ENCODE measurements at places on chromosomes 6 and 20. TPM values are rescaled to one million over a fixed set of nuclear protein-coding genes. Genes with fewer than 3 reads are reported as not detected.

DNA sequence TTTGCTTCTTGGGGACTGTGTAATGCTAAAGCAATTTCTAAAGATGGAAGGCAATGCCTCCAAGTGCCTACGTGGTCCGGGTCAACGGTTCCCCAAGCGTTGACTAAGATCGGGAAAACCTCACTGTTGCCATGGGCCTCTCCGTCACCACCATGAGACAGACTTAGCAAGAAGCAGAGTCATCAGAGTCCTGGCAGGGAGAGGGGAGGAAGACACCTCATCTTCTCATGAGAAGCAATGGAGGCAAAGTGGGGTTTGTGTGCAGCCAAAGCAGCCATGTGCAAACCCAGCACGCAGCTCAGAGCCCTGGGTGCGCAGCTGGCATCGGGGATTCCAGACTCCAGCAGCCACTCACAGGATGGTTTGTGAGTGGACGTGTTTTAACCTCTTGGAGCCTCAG is 111.4 kb downstream of the SYNDIG1 start:
- H3K4me1 ChIP-seq: no peaks in the 10 kb centered on the region
- no peak overlapping the region for H3K4me3 ChIP-seq
- DNase-seq: no peak
- H3K36me3 ChIP-seq: no peaks in the 10 kb centered on the region

DNA sequence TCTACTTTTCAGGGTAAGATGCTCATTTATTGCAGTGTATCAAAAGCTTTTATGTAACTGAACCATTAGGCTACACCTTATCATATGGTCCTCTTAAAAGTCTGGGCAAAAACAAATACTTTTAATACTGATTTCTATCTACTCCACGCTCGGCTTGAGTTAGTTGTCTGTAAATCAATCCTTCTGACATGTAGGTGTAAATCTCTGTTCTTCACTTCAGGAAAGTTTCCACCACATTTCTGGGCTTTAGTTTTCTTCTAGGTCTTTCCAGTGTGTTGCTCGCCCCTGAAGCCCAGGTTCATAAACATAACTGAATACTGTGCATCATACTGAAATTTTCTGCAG is 89.2 kb upstream of the RNF217 start:
- H3K27me3 ChIP-seq: no peaks in the 10 kb centered on the region
- H3K36me3 ChIP-seq: no peaks in the 10 kb centered on the region
- DNase-seq: no peak
- H3K27ac ChIP-seq: no peak overlapping the region

The PXMP4 gene
- total RNA-seq: 14.7 TPM

The DUSP22 gene
- total RNA-seq: 52.0 TPM

DNA sequence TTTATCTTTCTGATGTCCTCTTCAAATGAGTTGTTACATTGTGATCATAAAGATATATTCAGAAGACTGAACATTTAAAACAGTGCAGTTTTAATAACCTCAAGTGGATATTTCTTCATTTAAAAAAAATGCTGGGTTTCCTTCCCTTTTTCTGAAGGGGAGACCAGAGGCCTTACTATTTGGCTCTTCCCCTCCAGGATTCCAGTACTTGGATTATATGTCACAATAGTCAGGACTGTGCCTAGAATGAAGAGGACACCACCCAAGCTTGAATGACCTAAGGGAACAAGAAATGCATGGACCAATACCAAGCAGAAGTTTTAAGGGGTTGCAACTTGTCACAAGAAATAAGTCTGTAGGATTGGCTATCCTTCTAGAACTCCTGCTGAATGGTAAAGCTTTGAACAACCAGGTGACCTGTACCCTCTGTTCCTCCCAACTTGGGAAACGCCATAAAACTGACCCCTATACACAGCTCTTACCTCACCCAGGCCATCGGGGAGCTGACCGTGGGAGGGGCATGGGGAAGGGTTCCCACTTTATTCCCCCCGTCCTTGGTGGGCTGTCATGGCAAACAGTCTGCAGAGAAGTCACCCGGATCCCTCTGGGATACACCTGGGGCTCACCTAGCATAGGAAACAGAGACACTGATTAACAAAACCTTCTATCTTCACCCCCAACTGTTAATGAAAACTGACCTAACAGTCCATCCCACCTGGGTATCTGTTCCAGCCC is 2.0 kb downstream of the FRS3 start:
- H3K4me3 ChIP-seq: no peak overlapping the region
- H3K4me1 ChIP-seq: peaks cover 12% of the 10 kb centered on the region
- H3K27ac ChIP-seq: no peak overlapping the region
- no peak for DNase-seq
- no peaks in the 10 kb centered on the region for H3K36me3 ChIP-seq
- H3K27me3 ChIP-seq: no peaks in the 10 kb centered on the region

The EPB41L1 gene
- total RNA-seq: 21.3 TPM

The TP53TG5 gene
- 1.1 TPM for total RNA-seq

DNA sequence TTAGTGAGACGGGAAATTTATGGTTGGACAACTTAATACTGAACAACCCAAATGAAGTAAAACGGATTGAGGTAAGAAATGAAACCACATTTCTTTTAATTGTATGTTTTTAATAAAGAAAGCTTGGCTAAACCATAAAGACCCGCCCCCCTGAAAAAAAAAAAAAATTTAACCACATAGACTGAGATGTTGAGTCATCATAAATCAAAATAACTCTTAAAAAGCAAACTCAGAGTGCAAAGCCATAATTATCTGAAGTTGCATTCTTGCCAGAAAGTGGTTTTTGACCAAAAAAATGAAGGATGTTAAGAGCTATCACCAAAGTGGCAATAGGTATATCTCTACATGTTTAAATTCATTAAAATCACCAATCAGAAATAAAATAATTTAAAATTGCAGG is 101.8 kb upstream of the COL21A1 start:
- no peaks in the 10 kb centered on the region for H3K36me3 ChIP-seq
- peaks cover 3% of the 10 kb centered on the region for H3K27me3 ChIP-seq
- DNase-seq: no peak
- H3K4me1 ChIP-seq: no peaks in the 10 kb centered on the region
- H3K27ac ChIP-seq: no peak overlapping the region

DNA sequence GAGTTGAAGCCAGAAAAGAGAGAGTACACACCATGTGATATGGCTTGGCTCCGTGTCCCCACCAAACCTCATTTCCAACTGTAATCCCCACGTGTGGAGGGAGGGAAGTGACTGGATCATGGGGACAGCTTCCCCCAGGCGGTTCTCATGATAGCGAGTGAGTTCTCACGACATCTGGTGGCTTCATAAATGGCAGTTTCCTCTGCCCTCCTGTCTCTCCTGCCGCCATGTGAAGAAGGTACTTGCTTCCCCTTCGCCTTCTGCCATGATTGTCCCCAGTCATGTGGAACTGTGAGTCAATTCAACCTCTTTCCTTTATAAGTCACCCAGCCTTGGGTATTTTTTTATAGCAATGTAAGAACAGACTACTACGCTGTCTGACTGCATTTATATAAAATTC is 40.3 kb downstream of the TAF4 start:
- DNase-seq: no peak
- H3K4me1 ChIP-seq: peaks cover 57% of the 10 kb centered on the region

The PLG gene
- total RNA-seq: not detected

The GABRR2 gene
- not detected for total RNA-seq

The SLC25A27 gene
- 17.0 TPM for total RNA-seq

The MEA1 gene
- 28.7 TPM for total RNA-seq

- H3K27ac ChIP-seq: no peak overlapping the region
- H3K36me3 ChIP-seq: no peaks in the 10 kb centered on the region
- H3K4me1 ChIP-seq: peaks cover 18% of the 10 kb centered on the region
- peaks cover 4% of the 10 kb centered on the region for H3K27me3 ChIP-seq
- no peak for DNase-seq
Measured at GRCh38 chr6:44480097-44480541, 92.6 kb downstream of the CDC5L start.

DNA sequence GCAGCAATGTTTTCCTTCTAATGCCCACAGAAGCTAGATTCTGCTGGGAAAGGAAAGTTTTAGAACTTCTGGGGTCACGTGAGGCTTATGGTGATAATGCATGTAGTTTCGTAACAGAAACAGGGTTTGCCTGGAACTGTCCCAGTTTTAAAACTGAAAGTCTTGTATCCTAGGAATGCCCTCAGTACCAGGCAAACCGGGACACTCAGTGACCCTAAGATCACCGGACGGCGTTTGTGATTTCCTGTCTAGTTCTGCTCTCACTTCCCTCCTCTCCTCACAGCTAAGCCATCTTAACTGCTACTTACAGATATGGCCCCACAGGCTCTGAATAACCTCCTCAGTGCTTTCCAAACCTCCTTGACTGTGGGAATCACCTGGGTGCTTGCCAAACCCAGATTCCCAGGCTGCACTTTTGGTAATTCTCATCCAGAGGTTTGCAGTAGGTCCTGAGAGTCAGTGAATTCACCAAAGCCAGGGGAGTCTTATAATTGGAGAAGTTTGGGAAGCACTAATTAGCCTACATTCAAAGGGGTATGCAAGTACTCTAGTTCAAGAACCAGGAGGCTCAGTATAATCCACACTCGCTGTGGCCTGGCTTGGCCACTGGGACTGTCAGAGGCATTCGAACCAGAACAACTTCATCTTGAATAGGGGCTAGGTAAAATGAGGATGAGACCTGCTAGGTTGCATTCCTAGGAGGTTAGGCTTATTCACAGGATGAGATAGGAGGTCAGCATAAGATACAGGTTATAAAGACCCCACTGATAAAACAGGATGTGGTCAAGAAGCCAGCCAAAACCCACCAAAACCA is 231.6 kb upstream of the MYLIP start:
- no peak overlapping the region for H3K4me3 ChIP-seq
- no peaks in the 10 kb centered on the region for H3K36me3 ChIP-seq
- H3K27ac ChIP-seq: peak overlapping the region; percentile 53
- H3K27me3 ChIP-seq: no peaks in the 10 kb centered on the region

DNA sequence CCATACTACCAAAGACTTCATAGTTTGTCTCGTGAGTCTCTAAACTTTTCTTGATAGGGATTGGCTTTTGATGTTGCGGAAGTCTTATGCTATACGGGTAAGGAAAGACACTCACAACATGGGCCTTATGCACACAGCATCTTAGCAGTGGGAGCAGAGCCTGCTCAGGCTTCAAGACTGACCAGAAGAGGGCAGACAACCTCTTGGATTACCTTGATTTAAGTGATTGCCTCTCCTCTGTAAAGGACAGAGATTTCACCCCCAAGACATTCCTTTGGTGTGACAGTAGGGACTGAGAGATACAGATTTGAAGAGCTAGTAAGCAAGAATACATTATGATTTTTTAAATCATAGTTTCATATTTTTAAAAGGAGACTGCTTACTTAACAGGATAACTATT is 71.0 kb upstream of the SAMD3 start:
- H3K27ac ChIP-seq: no peak overlapping the region
- no peak for DNase-seq
- no peaks in the 10 kb centered on the region for H3K36me3 ChIP-seq

- H3K27me3 ChIP-seq: peaks cover 4% of the 10 kb centered on the region
- no peaks in the 10 kb centered on the region for H3K4me1 ChIP-seq
- H3K4me3 ChIP-seq: no peak overlapping the region
- DNase-seq: no peak
- no peaks in the 10 kb centered on the region for H3K36me3 ChIP-seq
- no peak overlapping the region for H3K27ac ChIP-seq
Measured at GRCh38 chr6:132566404-132566803, 3.7 kb upstream of the TAAR6 start.

GRCh38 chr6:144756469-144756868 is 471.3 kb downstream of the UTRN start:
- DNase-seq: no peak
- no peaks in the 10 kb centered on the region for H3K27me3 ChIP-seq
- peaks cover 8% of the 10 kb centered on the region for H3K4me1 ChIP-seq
- H3K27ac ChIP-seq: no peak overlapping the region
- H3K36me3 ChIP-seq: no peaks in the 10 kb centered on the region

GRCh38 chr6:147849401-147850330 is 341.2 kb downstream of the SAMD5 start:
- no peak overlapping the region for H3K4me3 ChIP-seq
- no peak for DNase-seq
- H3K27ac ChIP-seq: no peak overlapping the region
- H3K4me1 ChIP-seq: no peaks in the 10 kb centered on the region
- H3K27me3 ChIP-seq: no peaks in the 10 kb centered on the region

GRCh38 chr20:18101125-18101810 is 36.4 kb upstream of the KAT14 start:
- DNase-seq: no peak
- H3K27me3 ChIP-seq: peaks cover 28% of the 10 kb centered on the region
- no peak overlapping the region for H3K27ac ChIP-seq
- H3K4me1 ChIP-seq: no peaks in the 10 kb centered on the region

DNA sequence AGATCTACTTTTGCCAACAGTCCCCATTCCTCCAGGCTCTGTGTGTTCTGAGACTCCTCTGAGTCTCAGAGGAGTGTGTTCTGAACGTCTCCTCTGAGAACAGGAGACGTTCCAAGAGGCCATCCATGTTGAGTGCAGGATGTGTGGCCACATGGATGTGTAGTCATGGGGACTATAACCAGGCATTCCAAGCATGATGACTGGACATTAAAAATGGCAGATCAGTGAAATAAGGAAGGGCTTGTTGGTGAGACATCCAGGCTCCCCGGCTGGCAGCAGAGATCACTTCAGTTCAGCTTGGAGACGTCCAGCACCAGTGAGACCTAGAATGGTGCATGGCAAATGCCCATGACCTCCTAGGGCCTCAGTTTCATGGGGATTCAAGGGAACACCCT is 34.3 kb upstream of the POU5F1 start:
- H3K4me1 ChIP-seq: no peaks in the 10 kb centered on the region
- H3K4me3 ChIP-seq: peak overlapping the region; percentile 54
- H3K27ac ChIP-seq: peak overlapping the region; percentile 82
- no peaks in the 10 kb centered on the region for H3K27me3 ChIP-seq

DNA sequence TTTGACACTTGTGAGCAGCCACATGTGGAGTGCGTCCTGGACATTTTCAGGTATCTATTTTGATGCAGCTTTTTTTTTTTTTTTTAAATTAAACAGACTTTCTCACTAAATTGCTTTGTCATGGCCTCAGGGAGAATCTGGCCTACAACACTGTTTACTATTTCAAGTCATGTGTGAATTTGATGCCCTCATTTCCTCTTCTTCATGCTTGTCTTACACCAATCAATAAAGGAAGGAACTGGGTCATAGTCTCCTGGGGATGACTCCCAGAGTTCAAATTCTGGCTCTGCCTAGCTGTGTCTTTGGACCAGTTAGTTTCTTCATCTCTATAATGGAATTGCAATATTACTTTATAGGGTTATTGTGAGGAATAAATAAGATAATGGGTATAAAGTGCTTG is 554.1 kb downstream of the PRKN start:
- H3K27ac ChIP-seq: no peak overlapping the region
- no peak overlapping the region for H3K4me3 ChIP-seq
- no peak for DNase-seq
- H3K27me3 ChIP-seq: no peaks in the 10 kb centered on the region
- H3K36me3 ChIP-seq: no peaks in the 10 kb centered on the region

GRCh38 chr20:13212750-13213149 is 8.3 kb upstream of the ISM1 start:
- H3K27ac ChIP-seq: no peak overlapping the region
- no peaks in the 10 kb centered on the region for H3K4me1 ChIP-seq
- no peaks in the 10 kb centered on the region for H3K36me3 ChIP-seq
- H3K4me3 ChIP-seq: no peak overlapping the region
- peaks cover 12% of the 10 kb centered on the region for H3K27me3 ChIP-seq
- no peak for DNase-seq
